ENCODE measurements at places on chromosomes 2 and 18.

- DNase-seq = no peak
Observed at GRCh38 chr2:72936660-72937355, 19.5 kb downstream of the EMX1 start.

GRCh38 chr2:159188449-159188848, 98.1 kb downstream of the WDSUB1 start:
- DNase-seq = no peak

DNA sequence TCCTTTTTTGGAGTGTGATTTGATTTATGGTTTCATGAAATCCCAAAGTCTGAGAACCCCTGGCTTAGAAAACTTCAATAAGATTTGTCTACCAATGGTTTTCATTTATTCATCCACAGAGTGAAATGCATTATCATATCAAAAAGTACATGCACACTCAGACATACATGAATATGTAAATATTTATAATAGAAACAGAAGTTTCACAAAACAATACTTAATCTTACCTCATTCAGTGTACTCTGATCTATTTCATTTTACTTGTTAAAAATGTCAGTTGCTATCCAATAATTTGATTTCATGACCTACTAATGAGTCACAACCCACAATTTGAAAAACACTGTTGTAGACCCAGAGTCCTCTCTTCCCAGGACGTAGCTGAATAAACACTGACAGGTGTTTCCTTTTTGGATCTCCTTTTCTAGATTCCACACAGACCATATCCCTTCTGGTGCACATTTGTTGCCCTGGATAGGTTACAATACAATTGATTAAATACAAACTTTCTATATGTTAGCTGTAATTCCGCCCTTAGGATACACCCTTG, 10.4 kb upstream of the CAVIN2 start:
- DNase-seq = no peak

GRCh38 chr2:171702781-171703556, 15.7 kb downstream of the DYNC1I2 start:
- DNase-seq = no peak

GRCh38 chr2:24899361-24899910, 20.6 kb downstream of the ADCY3 start:
- DNase-seq = no peak

GRCh38 chr2:159226059-159226461, 60.4 kb downstream of the WDSUB1 start:
- DNase-seq = no peak

- DNase-seq = no peak
Observed at GRCh38 chr2:48993576-48993975, 160.7 kb downstream of the FSHR start.

DNA sequence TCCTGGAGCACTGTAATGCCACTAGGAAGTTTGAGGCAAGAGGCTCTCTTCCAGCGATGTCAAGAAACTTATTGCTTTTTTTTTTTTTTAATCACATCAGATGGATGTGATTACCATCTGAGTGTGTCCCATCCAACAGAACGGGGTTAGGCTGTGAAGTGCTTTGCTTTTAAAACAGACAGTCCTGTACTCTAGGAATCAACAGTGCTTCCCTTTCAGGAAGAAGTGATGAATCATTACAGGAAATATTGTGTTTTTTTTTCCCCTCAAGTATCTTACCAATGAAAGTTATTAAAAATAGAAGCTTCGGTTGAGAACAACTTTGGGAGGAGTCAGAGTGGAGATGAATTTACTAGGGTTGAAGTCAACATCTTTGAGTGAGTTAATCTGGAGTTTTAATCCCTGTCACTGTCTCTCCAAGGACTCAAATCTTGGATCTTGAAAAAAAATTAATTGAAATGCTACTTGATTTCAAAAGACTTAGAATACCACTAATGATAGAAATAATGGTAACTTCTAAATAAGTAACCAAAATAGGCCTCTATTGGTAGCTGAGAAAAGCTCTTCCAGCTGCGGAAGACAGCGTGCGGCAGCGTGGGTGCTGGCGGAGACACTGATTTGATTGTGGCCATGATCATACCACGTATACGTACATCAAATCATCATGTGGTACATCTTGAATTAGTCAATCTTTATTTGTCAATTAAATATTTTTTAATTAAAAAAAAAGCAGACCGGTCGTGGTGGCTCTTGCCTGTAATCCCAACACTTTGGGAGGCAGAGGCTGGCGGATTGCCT, 45.5 kb downstream of the GATA6 start:
- no peak for DNase-seq

DNA sequence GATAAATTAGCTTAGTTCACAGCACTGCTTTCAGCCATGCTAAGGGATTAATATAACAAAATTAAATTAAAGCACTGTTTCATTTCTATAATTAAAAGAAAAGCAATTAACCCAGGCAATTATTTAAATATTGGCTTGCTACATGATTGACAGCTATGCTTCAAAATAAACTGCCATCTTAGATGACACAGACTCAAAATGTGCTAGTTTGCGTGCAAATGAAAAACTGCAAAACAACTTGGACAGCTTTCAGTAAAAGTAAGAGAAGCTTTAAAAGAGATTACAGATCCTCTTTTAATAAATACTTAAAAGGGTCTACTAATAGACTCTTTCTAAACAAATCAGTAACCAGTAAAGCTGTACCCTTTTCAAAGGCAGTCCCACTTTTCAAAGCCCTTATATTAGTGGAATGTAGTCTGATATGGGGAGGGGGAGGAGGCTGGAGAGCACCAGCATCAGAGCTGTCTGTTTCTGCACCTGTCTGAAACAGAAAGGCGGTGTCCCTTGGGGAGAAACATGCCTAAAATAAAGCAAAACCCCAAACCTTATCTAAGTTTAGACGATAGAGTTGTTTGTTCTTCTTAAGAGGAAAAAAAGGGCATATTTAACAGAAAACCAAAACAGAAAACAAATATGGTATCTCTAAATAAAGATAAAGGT, 20.8 kb downstream of the EIF2AK3 start:
- no peak for DNase-seq

GRCh38 chr2:174764280-174765255, at the start of gene CHRNA1:
CHRNA1 (minus strand) TSS chr2:174764472; CDS start chr2:174764394, 78 bp downstream.
- no peak for DNase-seq

GRCh38 chr18:65811307-65811706, 60.5 kb downstream of the CDH7 start:
- no peak for DNase-seq

DNA sequence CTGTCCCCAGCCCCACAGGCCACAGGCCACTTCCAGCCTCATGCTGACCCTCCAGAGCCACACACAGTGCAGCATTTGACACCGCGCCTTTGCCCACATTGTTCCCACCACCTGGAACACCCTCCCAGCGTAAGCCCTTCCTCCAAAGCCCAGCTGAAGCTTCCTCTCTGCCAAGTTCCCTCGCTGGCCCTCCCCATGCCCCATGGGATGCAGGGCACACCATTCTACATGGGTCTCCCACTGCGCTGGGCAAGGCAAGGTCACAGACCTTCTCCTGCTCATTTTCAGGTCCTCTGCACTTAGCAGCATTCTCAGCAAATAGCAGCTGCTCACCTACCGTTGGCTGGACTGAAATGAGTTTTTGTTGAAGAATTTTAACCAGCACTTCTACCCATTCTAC, 455.5 kb downstream of the EIPR1 start:
- DNase-seq = no peak

DNA sequence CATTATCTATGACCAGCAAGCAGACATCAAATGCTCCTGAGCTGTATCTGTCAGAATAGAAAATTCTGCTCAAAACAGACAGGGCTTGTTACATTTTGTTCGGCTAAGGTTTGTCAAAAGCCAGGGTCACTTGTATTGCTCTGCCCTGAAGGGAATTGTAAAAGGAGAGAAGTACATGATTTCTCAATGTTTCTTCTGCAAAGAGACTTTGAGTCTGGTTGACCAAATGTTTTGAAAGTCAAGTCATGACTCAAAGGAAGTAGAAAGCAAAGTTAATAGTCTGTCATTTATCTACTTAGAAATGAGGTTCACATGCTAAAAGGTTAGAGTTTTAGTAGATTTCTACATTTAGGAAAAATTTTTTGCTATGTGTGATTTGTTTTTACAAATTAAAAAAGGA, 1624.1 kb upstream of the ZEB2 start:
- no peak for DNase-seq

DNA sequence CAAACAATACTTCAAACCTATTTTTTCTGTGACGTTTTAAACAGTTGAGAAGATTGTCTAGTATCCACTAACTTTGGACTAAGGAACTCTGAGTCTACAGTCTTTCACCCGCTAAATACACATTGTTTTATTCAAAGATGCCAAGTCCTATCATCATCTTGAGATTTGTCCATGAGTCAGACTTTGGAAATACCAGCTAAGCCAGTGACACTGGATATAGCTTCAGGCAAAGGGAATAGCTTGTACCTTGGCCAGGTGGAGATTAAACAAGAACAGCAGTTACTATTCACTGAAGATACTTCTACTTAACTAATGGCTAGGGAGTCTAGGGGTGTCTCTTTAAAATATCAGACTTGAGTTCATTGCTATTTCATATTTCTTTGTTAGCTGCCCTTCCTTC, 137.5 kb downstream of the COMMD1 start:
- DNase-seq = no peak

DNA sequence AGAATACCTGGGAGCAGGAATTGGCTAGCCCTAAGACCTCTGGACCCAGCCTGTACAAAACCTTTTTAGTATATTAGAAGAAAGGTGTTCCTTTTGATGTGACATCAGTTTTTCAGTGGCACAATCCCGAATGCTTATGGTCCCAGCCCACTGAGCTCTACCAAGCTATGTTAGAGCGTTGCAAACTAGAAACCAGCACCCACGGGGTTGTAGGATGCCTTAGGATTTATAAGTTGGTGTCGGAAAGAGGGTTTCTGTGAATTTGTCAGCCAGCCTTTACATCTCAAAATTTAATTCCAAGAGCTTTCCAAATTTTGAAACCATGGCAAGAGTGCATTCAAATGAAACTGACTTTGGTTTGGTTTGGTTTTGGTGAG, 499 bp upstream of the LMAN1 start:
- no peak for DNase-seq
